Activated T-cell treated with anti-CD3 and anti-CD28 coated beads, Interleukin-2, amount 50 U/mL, for 1 hour (primary cell): ENCODE measurements at places on chromosomes 1 and 21.

- no peak for DNase-seq
Measured at GRCh38 chr1:36760081-36760480, 274.2 kb downstream of the GRIK3 start.

- DNase-seq = no peak
Measured at GRCh38 chr1:38064197-38064903, 17.8 kb upstream of the POU3F1 start.

GRCh38 chr1:208085655-208086515 lies 158.3 kb downstream of the PLXNA2 start:
- DNase-seq = no peak

- no peak for DNase-seq
Measured at GRCh38 chr1:189899686-189900425, 577.8 kb downstream of the BRINP3 start.

DNA sequence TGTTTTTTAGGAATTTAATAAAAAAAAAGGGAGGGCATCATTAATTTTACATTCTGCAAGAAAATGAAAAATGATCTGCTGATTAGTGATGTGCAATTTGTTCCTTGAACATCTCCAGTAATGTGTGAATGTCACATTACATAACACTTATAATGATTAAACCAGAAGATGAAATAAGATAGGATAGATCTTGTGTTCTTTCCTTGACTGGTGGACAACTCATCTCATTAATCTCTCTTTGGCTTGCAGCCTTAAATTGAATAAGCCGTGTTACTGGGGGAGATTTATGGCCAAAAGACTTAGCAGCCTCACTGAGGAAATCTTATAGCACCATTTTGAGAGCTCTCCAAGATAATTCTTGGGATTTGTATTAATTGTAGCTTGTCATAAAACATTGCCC lies 217.2 kb downstream of the ST6GALNAC3 start:
- no peak for DNase-seq

DNA sequence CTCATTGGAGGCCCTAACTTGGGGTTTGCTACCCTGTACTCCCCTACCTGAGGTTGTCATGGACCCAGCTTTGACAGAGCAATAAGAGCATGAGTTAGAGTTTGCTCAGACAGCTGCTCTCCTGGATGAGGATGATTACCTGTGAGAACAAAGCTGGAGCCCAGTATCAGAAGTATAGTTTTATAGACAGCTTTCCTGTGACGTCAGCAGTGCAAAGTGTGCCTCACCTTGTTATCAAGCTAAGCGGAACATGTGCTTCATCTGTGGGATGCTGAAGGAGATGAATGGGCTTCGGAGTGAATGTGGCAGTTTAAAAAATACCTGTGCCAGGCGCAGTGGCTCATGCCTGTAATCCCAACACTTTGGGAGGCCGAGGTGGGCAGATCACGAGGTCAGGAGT lies 5.4 kb upstream of the WDR47 start:
- no peak for DNase-seq

DNA sequence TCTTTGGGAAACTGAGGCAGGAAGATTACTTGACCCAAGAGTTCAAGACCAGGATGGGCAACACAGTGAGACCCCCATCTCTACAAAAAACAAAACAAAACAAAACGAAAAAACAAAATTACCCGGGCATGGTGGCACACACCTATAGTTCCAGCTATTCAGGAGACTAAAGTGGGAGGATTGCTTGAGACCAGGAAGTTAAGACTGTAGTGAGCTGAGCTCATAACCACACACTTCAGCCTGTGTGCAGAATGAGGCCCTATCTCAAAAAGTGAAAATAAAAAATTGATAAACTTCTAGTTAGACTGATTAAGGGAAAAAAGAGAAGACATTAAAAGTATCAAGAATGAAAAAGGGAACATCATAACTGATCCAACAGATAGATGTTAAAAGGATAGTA lies 154.0 kb downstream of the RHOU start:
- no peak for DNase-seq

DNA sequence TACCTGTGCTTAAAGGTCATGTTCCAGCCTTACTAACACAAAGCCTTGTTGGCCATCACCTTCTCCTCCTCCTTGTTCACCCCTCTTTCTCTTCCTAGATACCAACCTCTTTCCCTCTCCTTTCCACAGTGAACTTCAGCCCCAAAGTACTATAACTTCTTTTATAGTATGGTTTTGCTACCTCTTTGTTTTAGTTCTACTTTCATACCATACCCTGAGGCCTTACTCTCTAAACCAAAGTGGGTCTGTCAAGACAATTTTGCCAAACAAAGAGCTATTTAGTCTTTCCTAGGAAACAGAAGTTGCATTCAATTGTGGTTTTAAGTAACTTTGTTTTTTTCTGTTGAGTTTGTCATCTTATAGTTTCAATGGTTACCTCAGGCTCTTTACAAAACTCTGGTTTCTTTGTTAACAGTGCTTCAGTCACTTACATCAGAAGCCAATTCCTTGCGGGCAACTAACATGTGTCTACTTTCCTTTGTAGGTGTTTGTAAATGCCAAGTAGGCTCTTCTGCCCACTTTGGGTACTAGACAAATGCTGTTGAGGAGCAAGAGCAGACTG lies 623.9 kb upstream of the PKN2 start:
- DNase-seq = no peak

DNA sequence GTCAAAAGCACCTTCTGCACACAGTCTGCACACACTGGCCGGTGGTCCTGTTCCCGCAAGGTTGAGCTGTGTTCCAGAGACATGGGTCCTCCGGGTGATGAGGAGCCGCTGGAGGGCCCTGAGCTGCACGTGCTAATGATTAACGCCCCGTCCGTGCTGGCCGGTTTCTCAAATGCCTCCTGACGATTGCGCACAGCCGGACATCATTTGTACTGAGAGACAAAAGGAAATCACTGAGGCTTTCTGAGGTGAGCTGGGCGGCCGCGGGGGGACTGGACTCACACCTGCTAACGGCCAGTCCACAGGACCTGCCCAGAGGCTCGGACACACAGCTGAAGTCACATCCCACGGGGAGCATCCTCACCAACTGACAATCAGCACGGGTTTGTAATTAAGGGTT lies 29.2 kb downstream of the POFUT2 start:
- DNase-seq = no peak

DNA sequence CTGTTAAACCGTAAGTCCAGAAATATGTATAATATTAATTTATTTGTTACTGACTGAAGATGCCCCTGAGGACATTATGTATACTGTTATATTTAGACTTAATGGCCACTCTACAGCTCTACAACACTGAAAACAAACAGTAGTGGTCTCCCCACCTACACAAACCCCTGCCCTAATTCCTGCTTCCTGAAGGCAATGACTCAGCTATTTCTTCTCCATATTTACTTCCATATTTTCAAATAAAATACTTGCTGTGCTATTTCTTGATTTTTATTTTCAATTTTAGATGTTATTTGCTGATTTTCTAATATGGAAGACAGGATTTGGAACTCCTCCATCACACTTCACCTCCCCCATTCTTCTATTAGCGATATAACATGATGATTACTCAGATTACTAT lies 97.6 kb downstream of the PCNX2 start:
- no peak for DNase-seq

DNA sequence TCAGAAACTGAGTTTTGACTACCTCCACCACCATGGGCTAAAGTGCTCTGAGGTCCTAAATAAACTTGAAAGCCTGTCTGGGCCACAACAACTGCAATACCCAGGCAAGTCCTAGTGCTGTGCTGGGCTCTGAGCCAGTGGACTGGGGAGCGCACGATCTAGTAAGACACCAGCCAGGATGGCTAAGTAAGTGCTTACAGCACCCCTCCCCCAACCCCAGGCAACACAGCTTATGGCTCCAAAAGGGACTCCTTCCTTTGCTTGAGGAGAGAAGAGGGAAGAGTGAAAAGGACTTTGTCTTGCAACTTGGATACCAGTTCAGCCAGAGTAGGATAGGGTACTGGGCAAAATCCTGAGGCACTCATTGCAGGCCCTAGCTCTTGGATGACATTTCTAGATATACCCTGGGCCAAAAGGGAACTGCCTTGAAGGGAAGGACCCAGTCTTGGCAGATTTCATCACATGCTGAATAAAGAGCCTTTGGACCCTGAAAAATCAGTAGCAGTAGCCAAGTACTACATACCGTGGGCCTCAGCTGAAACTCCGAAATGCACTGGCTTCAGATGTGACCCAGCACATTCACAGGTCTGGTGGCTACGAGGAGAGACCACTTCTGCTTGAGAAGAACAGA lies 1.6 kb downstream of the C1orf105 start:
- DNase-seq = no peak

DNA sequence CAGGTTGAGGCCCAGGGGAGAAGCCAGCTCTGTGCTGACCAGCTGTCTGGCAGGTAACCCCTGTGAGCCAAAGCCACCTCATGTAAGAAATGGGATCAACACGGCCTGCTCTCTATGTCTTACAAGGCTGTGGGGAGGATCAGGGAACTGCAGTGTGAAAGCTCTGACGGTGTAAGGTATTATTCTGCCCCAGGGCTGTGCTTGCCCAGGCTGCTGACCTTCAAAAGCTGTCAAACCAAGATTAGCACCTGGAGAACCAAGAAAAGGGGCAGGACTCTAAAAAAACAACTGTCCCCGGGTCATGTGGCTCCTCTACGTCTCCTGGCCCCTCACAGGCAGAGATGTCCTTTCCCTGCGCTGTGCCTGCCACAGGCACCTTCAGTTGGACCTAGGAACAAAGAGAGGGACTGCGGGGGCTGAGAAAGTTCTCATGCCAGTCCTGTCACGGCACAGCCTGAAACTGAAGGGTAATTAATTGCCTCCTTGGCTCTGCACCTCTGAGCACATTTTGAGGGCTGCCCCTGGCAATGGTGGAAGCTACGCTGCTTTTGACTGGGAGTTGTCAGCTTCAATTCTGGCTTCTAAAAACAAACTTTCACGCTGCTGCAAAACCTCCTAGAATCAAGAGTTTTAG lies 77.6 kb downstream of the PGBD5 start:
- DNase-seq = no peak

GRCh38 chr1:90795431-90795830 lies 78.3 kb upstream of the BARHL2 start:
- DNase-seq = no peak

- peak; percentile 20 for DNase-seq
Measured at GRCh38 chr1:119647734-119648619, at the start of gene ZNF697. TSS of gene ZNF697 (minus strand) at chr1:119648266. CDS start at chr1:119626100, 22,166 bp downstream.

DNA sequence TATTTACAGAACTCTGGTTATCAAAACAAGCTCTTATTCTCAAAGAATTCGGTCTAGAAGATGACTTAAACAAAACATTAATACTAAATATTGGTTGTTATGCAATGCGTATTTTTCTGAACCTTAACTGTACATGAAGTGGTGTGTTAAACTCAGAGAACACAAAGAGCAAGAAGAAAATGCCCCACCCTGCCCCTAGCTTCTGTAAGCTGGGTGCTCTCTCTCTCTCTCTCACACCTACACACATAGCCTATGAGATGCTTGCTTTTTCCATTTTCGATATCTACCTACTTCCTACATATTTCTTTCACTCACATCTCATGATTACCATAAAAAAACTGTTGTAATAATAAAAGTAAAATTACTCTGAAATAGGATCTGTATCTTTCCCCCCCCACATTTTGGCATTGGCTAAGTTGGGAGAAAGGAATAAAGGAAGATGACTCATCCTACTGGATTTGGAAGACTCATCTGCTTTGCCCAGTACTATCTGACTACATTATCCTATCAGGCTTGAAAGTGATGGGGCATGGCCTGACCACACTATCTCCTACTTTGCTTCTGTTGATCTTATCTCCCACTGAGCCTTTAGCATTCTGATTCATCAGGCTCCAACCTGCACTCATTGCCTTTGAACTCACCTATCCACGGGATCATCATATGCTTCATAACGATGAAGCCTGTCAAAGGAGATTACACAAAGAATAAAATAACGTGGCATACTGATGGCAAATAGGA lies 2.9 kb downstream of the CRYZ start:
- DNase-seq = no peak

GRCh38 chr1:27392096-27392777 lies at the start of gene GPR3:
TSS of gene GPR3 (plus strand) at chr1:27392622. CDS start at chr1:27393799, 1,177 bp downstream.
- DNase-seq = peak; percentile 96

GRCh38 chr1:244353551-244354091 lies 98.1 kb downstream of the ADSS2 start:
- DNase-seq = no peak

- DNase-seq = no peak
Measured at GRCh38 chr1:206012086-206012859, 9.1 kb upstream of the RAB7B start.

DNA sequence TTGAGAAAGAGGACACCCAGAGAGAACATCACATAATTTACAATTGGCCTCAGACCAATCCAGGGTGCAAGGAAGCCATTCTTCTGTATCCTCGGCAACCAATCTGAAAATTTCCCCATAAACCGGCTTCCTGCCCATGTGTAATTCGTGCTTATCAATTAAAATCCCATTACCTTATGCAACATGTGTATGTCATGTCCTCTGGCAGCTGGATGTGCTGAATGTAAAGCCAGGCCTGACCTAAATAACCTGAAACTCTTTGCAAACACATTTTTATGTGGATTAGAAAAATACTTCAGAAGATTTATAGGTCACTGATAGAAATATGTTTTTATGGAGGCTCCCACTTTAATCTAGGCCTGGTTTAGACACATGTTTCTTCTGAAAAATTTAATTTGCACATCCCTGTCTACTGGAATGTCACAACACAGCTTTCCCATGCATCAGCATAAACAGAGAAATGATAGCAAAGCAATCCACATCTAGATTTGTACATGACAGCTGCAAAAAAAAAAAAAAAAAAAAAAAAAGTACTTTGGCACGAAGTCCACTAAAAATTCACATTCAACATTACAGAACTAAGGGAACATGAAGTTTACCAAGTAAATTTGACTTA lies 69.4 kb upstream of the SAMSN1 start:
- no peak for DNase-seq

DNA sequence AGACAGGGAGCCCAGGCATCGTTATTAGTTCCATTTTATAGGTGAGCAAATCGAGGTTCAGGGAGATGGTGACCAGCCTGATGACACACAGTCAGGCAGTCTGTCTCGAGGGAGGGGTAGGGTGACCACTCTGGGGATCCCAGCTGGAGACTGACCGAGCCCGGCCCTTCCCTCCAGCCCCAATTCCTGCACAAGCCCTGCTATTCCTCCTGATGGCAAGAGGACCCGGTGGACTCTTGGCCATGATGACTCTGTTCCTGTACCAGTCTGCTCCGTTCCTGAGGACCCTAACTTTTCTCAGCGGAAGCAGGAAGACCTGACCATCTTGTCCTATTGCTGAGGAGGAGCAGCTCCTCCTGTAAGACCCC lies 391 bp downstream of the AGT start:
- no peak for DNase-seq

DNA sequence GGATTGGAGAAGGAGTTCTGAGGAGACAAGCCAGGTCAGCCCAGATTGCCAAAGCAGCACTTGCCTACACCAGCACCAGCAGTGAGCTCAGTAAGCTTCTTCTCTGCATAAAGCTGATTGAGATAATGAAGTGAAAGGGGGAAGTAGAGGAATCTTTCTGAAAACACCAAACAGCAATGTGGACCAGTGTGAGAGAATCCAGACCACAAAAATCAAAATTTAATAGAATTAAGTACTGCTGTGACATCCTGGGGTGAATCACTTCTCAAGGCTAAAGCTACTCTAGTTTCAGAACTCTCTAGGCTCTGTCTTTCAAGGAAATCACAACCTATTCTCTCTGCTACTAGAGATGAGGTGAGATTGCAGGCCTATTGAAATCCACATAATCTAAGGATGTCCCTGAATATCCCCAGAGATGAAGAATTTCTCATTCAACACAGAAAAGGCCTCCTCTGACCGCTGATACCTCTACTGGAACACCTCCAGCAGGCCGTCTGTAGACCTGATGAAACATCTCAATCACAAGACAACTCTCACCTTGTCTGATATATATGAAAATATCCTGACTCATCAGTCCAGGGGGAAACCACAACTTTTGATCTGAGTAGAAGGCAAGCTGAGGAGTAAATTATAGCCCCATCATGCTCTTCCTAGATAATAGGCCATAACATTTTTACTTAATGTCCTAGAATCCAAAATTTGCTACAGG lies at the start of gene FCRL4:
Gene FCRL4 (minus strand): TSS at position 127 of the 709 bp plus-strand sequence. CDS start 141 bp downstream, outside the sequence.
- DNase-seq = no peak
